Small intestine (tissue), 16 donors: ENCODE measurements at places on chromosomes 2 and 18.

DNA sequence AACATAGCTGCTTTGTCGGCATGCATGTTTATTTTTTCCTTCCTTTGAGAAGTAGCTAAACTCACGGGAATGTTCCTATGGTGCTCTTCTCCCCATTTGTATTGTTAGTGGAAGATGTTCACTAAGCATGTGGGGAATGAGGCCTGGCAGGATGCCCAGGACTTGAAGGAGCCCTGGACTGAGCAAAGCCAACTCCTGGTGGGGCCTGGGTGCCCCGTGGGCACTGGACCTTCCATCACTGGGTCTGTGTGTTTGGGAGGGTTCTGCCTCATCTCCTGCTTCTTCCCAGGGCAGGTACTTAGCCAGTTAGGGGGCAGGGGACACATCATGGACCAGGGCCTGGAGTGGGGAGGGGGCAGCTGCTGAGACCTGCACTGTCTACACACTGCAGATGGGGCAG is 49.3 kb downstream of the ACAA2 start:
- DNase-seq: no peak

- DNase-seq: peak; percentile 41
Observed at GRCh38 chr2:216349366-216349765, 22.9 kb downstream of the MARCHF4 start.

- DNase-seq: no peak
Observed at GRCh38 chr2:212958757-212959295, 192.6 kb downstream of the IKZF2 start.

DNA sequence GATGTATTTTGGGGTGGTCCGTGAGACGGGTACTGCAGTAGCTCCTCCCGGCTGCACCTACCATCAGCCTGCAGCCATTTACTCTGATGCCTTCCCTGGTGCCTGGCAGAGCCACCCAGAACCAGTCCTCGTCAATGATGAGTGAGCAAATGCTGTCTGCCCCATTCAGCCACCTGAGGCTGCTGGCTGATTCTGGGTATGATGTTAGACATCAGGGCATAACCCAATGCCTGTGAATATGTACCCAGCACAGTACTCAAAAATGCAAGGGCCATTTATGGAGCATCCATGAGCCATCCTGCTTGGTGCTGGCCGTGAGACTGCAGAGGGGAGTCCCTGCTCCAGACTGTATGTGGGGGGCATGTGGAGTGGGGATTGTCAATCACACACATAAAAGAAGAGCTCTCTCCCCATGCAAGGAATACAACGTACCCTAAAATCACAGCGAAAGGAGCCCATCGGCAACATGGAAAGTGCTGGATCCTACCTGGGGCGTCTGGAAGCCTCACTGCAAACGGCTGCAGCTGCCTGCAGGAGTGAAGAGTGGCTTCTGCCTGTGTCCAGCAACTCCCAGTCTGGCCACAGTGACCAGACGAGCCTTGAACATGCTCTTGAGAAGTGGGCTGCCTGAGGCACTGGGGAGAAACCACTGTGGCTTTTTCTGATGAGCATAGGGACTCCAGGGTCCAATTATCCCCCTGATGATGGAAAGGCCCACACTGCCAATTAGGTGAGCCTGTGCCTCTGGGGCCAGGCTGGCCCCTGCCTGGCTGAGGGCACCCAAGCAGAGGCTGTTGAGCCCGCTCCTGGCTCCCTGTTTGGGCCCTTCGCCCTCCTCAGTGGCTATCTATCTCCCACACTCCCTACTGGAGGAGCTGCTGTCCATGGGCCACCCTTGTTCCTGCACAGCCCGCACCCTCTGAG is 2.4 kb upstream of the OR6B2 start:
- DNase-seq: no peak

- DNase-seq: no peak
Observed at GRCh38 chr18:75521816-75522215, 94.3 kb upstream of the SMIM21 start.

- no peak for DNase-seq
Observed at GRCh38 chr2:128303095-128303791, 15.4 kb downstream of the HS6ST1 start.

DNA sequence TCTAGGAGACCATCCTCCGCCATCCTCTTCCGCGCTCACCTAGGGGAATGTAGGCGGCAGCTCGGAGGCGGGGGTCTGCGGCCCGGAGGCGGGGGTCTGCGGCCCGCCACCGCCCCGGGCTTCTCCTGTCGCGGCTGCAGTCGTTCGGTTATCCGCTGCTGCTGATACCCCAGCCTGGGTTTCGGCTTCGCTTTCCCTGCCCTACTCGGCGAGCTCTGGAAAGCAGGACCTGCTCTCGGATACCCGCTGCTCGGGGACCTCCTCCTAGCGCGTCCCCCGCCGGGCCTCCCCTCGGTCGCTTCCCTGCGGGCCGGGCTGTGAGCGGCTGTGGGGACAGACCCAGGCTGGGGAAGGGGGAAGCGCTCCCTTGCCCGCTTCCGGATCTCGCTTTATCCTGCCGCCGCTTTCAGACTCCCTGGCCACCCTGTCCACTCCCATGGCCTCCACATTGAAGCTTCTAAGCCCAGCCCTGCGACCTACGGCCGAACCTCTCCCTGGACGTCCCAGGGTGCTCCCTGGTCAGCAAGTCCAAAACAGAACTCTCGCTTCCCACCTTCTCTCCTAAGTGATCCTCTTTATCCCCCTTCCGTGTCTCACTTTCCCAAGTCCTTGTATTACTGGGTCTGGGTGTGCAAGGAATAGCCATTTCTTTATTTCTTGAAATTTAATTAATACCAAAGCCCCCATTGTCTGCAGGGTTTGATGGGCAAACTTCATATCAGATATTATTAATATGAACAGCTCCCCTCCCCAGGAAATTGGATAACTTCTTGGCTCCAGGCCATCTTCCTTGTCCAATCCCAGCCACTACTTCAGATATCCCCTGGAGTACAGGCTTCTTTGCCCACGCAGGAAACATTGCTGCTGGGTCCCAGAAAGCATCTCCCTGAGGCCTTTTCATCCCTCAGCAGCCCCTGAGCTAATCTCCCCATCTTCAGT is 769 bp downstream of the FKBP1B start:
- peak; percentile 29 for DNase-seq

GRCh38 chr2:202193305-202193704 is 45.1 kb downstream of the SUMO1 start:
- DNase-seq: no peak

DNA sequence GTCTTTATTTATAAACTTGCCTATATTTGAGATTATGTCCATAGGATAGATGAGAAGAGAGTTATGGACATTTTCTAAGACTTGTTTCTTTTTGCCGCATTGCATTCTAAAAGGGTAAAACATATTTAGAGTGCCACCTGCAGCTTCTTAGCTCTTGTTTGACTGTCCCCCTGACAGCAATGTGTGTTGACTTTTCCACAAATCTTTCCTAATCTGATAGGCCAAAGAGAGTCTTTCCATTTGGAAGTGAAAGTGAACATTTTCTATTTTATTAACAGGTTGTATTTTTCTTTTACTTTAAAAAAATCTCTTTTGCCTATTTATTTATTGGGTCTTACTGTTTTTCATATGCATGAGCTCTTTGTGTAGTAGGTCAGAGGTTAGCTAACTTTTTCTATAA is 58.4 kb downstream of the FMNL2 start:
- DNase-seq: no peak

GRCh38 chr18:8952174-8952573 is 150.3 kb upstream of the NDUFV2 start:
- DNase-seq: no peak

DNA sequence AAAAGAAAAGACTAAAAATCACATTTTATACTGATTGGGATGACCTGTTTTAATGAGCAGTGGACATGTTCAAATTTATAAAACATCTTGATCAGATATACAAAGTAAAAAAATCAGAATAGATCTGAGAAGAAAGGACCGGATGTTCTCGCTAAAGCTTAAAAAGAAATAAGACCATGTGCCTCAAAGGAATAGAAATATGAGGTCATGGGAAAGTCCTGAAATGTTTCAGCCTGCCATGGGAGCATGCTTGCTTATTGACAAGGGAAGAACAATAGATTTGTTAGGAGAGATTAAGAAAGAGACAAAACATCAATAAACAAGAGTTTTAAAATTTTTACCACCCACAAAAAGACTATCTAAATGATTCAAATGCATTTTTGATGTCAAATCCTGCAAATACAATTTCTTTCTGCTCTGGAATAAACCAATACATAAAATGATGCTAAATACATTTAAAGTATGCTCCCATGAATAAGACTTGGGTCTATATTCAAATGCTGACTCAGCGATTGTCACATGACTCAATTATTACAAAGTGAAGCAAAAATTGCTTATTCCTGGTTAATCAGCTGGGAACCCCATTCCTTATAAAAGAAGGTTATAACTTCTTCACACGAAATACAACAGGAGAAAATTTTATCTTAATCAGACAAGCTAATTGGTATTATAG is 633.9 kb upstream of the PKDCC start:
- no peak for DNase-seq
